ENCODE measurements at places on chromosomes 1 and 21. TPM values are rescaled to one million over a fixed set of nuclear protein-coding genes. Genes with fewer than 3 reads are reported as not detected.

Gene MAP10
- total RNA-seq: 0.81 TPM

Gene OR2T11
- total RNA-seq: not detected

Gene GBP2
- total RNA-seq: 123 TPM

Gene KIFAP3
- 38.7 TPM for total RNA-seq

Gene PTGFR
- total RNA-seq: 3.9 TPM

Gene PLPPR4
- 3.8 TPM for total RNA-seq

Gene KRTAP12-2
- not detected for total RNA-seq

Gene ITSN1
- total RNA-seq: 103 TPM

Gene AHCYL1
- 79.0 TPM for total RNA-seq

Gene C1orf210
- total RNA-seq: not detected

- no peaks in the 10 kb centered on the region for H3K36me3 ChIP-seq
- no peaks in the 10 kb centered on the region for H3K27me3 ChIP-seq
- no peak overlapping the region for H3K4me3 ChIP-seq
- no peaks in the 10 kb centered on the region for H3K4me1 ChIP-seq
Measured at GRCh38 chr1:178282949-178283367, 189.1 kb downstream of the RASAL2 start.

DNA sequence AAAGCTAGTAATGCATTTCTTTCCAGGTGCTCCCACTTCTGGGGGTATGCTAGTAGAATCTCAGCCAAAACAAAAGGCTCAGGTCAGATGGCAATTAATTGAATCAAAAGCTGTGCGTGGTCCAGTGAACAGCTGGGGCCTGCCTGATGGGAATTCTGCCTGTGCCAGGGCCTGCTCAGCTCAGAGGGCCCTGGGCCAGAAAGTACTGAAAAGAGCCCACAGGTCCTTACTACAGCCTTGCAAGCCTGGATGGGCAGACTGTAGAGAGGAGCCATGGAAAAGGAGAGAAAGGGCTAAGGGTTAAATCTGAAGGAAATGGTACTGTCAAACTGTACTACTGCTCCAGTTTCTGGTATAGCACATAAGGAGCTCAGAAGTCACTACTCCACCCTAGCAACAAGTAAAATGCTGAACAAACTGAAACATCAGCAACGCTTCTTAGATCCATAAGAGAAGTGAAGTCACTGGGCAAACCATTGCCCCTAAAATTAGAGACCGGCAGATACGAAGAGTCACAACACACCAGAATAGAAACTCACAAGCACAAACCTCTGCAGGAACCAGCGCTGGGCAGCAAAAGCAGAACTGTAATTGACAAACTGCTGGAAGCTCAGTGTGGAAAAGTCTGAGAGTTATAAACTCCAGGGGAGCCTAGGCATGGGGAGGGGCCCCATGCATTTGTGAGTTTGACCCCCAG, 121.1 kb upstream of the SYT6 start:
- no peak for DNase-seq
- no peak overlapping the region for H3K4me3 ChIP-seq
- H3K4me1 ChIP-seq: no peaks in the 10 kb centered on the region

DNA sequence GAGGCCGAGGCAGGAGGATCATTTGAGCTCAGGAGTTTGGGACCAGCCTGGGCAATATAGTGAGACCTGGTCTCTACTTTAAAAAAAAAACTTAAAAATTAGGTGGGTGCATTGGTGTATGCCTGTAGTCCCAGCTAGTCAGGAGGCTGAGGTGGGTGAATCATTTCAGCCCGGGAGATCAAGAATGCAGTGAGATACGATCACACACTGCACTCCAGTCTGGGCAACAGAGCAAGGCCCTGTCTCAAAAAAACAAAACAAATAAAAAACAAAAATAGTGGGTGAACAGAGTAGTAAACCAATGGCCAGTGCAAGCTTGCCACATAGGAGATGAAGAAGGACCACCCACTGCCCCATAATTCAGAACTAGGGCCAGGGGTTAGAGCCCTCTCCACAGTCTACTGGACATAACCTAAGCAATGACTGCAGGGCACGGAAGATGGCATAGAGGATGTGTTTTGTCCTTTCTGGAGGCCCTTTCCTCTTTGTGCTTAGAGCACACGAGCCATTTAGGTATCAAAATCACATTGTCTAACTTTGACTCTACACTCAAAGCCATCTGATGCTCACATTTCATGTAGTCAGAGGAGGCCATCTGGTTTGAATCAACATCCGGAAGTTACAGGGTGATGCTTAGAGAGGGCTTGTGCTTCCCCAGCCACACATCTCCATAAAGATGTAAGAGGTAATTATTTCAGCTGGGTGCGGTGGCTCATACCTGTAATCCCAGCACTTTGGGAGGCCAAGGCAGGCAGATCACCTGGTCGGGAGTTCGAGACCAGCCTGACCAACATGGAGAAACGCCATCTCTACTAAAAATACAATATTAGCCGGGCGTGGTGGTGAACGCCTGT, 12.6 kb downstream of the CD2 start:
- H3K4me3 ChIP-seq: no peak overlapping the region
- no peak for DNase-seq
- H3K4me1 ChIP-seq: no peaks in the 10 kb centered on the region
- no peak overlapping the region for H3K27ac ChIP-seq

GRCh38 chr1:241163363-241163762, 193.6 kb downstream of the RGS7 start:
- no peaks in the 10 kb centered on the region for H3K4me1 ChIP-seq
- H3K4me3 ChIP-seq: no peak overlapping the region
- no peaks in the 10 kb centered on the region for H3K27me3 ChIP-seq
- H3K27ac ChIP-seq: no peak overlapping the region

GRCh38 chr1:28877132-28877781, 37.1 kb upstream of the EPB41 start:
- no peaks in the 10 kb centered on the region for H3K4me1 ChIP-seq
- no peak overlapping the region for H3K4me3 ChIP-seq
- no peaks in the 10 kb centered on the region for H3K27me3 ChIP-seq
- H3K27ac ChIP-seq: no peak overlapping the region
- peak; percentile 89 for DNase-seq

GRCh38 chr1:18200136-18200717, 92.6 kb downstream of the IGSF21 start:
- no peaks in the 10 kb centered on the region for H3K27me3 ChIP-seq
- no peaks in the 10 kb centered on the region for H3K36me3 ChIP-seq
- no peak overlapping the region for H3K4me3 ChIP-seq
- H3K27ac ChIP-seq: no peak overlapping the region
- no peak for DNase-seq

GRCh38 chr21:29304597-29304996, 5.9 kb downstream of the BACH1 start:
- no peak overlapping the region for H3K27ac ChIP-seq
- no peak overlapping the region for H3K4me3 ChIP-seq
- no peak for DNase-seq

DNA sequence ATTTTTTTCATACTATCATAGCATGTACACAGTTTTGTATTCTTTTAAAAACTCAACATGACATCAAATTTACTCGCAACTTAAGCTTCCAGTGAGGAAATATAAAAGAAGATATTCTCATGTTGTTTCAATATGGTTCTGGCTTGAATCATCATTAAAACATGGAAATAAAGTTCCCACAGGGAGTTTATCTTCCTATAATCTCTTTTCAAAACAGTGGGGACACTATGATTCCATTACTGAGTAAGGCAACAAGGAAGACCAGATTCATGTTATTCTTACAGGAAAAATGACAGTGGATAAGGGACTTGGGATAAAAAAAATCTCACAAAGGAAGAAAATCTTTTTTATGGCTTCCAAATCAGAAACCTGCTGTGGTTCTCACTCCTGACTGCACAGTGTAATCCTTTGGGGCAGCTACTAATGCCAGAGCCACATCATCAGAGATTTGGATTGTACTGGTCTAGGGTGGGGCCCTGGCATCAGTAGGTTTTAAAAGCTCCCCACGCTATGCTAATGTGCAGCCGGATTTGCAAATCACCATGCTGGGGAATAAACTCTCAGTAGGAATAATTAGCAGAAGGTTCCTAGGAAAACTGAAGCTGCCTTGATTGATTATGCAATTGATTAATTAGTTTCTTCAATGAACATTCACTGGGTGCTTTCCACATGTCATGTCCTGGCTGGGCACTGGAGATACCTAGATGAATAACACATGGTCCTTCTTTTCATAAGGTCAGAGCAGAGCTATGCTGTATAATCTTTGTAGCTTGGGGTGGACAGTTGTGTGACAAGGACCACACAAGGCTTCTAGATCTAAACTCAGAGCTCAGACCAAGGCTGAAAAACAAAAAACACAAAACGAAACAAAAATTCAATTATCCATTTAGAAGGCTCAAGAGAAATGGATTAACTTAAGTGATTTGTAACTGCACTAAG, 71.1 kb upstream of the C8B start:
- H3K36me3 ChIP-seq: no peaks in the 10 kb centered on the region
- no peaks in the 10 kb centered on the region for H3K27me3 ChIP-seq
- H3K27ac ChIP-seq: no peak overlapping the region
- no peak overlapping the region for H3K4me3 ChIP-seq

GRCh38 chr1:81233591-81233990, 567.1 kb upstream of the ADGRL2 start:
- no peak overlapping the region for H3K27ac ChIP-seq
- no peak for DNase-seq
- H3K4me3 ChIP-seq: no peak overlapping the region
- no peaks in the 10 kb centered on the region for H3K4me1 ChIP-seq
- H3K36me3 ChIP-seq: no peaks in the 10 kb centered on the region
- H3K27me3 ChIP-seq: no peaks in the 10 kb centered on the region

GRCh38 chr1:211683396-211684297, 8.2 kb upstream of the NEK2 start:
- no peaks in the 10 kb centered on the region for H3K4me1 ChIP-seq
- no peaks in the 10 kb centered on the region for H3K36me3 ChIP-seq
- no peaks in the 10 kb centered on the region for H3K27me3 ChIP-seq
- no peak overlapping the region for H3K4me3 ChIP-seq

- no peaks in the 10 kb centered on the region for H3K27me3 ChIP-seq
- no peaks in the 10 kb centered on the region for H3K4me1 ChIP-seq
- no peak overlapping the region for H3K4me3 ChIP-seq
Measured at GRCh38 chr1:60822252-60822651, 260.1 kb upstream of the NFIA start.

DNA sequence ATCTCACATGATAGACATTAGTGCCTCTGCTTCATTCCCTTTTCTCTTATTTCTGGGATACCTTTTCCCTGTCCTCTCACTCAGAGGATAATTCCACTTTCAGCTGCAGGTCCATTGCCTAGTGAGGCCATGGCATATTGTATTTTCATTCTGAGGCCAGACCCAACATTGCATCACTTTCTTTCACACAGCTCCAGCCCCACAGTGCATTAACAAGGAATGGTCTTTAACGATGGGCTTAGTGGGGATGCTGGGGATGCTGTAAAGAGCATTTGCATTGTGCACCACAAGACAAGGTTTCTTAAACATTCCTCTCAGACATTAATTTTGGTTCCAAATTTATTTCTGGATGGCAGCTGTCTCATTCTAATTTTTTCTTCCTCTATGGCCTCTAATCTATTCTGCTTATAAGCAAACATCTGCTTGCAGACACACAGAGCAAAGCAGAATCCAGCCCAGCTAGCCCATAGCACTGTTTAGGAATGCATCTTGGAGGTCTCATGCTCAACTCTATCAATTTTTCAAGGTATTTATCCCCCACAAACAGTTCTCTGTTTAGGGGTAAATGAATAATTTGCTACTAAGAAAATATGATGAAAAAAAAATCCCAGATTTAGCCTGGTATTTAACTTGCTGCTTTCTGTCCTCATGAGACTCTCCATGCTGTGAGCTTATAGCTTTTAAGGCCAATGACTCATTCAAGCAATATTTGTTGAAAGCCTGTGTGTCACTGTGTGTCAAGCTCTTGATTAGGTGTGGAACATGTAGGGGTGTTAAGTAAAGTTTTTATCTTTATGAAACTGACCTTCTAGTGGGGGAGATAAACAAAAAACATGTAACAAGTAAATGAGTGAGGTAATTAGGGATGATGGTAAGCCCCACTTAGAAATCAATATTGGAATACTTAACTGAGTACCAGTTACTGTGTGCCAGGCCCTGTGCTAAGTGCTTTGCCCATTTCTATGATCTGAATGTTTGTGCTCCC, 44.5 kb upstream of the CCDC190 start:
- no peaks in the 10 kb centered on the region for H3K4me1 ChIP-seq
- peak overlapping the region; percentile 17 for H3K27ac ChIP-seq
- no peaks in the 10 kb centered on the region for H3K36me3 ChIP-seq
- H3K4me3 ChIP-seq: no peak overlapping the region
- no peak for DNase-seq

- no peak overlapping the region for H3K4me3 ChIP-seq
- H3K27me3 ChIP-seq: no peaks in the 10 kb centered on the region
- no peaks in the 10 kb centered on the region for H3K36me3 ChIP-seq
- H3K4me1 ChIP-seq: no peaks in the 10 kb centered on the region
- DNase-seq: no peak
- no peak overlapping the region for H3K27ac ChIP-seq
Measured at GRCh38 chr1:157496121-157496526, 56.2 kb downstream of the FCRL5 start.

- H3K36me3 ChIP-seq: no peaks in the 10 kb centered on the region
- H3K27me3 ChIP-seq: no peaks in the 10 kb centered on the region
- no peak overlapping the region for H3K4me3 ChIP-seq
- H3K4me1 ChIP-seq: peaks cover 6% of the 10 kb centered on the region
- no peak for DNase-seq
Measured at GRCh38 chr1:175200678-175201521, 8.3 kb upstream of the KIAA0040 start.

DNA sequence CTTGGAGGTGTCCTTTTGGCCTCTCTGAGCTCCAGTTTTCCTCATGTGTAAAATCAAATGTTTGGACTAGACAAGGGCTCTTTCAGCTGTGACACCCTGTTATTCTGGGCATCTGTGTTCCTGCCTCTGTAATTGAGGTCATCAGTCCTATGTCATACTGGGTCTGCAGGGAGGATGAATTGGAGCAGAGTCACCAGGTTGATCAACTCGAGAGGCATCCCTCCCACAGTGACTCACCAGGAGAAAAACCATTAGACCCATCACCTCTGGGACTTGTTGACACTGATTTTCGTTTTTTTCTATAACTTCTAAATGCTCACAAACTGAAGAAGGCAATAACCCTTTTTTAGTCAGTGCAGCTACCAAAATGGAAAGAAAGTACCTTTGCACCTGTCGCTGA, 82.2 kb downstream of the ST6GALNAC5 start:
- no peak overlapping the region for H3K4me3 ChIP-seq
- no peaks in the 10 kb centered on the region for H3K27me3 ChIP-seq
- no peaks in the 10 kb centered on the region for H3K36me3 ChIP-seq

DNA sequence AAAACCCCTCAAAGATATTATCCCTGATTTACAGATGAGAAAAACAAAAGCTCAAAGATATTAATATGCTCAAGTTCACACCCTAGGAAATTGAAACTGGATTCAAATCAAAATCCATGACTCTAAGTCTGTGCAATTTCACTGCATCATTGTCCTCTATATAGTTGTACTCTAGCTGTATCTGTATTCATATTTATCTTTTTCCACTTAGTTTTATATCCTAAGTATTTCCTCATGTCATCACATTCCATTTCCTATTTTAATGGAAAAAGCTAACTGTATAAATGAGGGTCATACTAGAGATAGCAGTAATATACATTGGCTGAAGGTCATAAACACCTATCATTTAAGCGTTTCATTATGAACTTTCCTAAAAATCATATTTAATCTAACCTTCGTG, 42.2 kb upstream of the RALGPS2 start:
- no peak for DNase-seq
- no peaks in the 10 kb centered on the region for H3K36me3 ChIP-seq
- H3K4me1 ChIP-seq: no peaks in the 10 kb centered on the region
- no peak overlapping the region for H3K27ac ChIP-seq
- H3K4me3 ChIP-seq: no peak overlapping the region

All from aorta (tissue), 5 donors.